ENCODE measurements at places on chromosomes 7 and 10.
A peak's percentile ranks its signal among the peaks of the same experiment; 100 is the strongest.

DNA sequence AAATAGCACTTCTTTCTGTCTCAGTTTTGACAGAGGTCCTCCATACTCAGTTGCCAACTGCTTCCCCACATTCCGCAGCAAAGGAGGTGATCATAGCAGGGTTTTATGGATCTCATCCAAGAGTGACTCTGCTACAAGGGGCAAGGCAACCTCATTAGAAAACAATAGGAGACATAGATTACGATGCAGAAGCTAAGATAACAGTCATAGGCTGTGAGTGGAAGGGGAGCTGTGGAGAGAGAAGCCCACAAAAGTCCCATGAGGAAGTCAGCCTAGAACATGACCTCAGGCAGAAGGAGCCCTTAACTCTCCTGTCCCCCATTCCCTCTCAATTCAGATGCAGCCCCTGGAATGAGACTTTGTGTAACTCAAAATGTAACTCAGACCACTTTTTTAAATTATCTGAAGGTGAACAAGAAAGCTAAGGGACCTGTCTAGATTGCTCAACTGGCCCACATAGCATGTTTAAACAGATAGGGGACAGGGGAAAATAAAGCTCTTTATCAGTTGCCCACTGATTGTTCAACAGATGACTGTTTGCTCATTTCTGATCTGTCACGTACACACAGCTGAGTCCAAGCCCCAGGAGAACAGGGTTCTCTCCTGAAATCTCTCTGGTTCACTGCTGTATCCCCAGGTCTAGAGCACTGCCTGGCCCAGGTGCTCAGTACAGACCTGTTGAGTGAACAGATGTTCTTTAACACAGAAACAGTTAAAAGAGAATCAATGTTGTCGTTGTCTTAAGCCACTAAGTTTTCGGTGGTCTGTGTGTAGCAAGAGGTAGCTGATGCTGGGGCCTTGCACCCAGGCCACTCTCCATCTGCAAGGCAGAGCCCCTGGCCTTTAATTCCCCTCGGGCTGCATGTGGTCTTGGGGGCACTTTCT lies 1.5 kb upstream of the NCOA4 start:
- H3K4me3 ChIP-seq: peak overlapping the region; percentile 18
- H3K4me1 ChIP-seq: peaks cover 20% of the 10 kb centered on the region
- peak overlapping the region; percentile 31 for H3K27ac ChIP-seq
- no peak for DNase-seq
- H3K27me3 ChIP-seq: no peaks in the 10 kb centered on the region

DNA sequence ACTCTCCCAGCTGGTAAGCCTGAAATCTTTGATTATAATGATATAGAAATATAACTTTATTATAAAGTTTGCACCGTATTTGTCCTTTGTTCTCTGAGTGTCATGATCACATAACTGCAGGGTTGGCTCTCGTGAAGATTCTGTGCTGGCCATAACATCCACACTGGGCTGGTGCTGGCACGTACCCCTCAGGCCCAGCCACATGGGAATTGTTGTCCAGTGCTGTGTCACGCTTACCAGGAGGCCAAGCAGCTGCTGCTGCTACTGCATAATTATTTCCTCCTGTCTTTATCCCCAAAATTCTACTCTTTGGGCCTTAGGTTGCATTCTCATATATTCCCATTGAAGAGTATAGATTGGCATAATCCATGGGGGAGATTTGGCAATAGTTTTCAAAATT lies 20.8 kb upstream of the UCN3 start:
- no peak overlapping the region for H3K27ac ChIP-seq
- no peak overlapping the region for H3K4me3 ChIP-seq
- H3K36me3 ChIP-seq: no peaks in the 10 kb centered on the region
- peaks cover 1% of the 10 kb centered on the region for H3K27me3 ChIP-seq

- H3K27ac ChIP-seq: no peak overlapping the region
- H3K27me3 ChIP-seq: no peaks in the 10 kb centered on the region
- H3K36me3 ChIP-seq: no peaks in the 10 kb centered on the region
- H3K4me1 ChIP-seq: peaks cover 19% of the 10 kb centered on the region
Measured at GRCh38 chr7:133869556-133869955, 257.6 kb upstream of the LRGUK start.

DNA sequence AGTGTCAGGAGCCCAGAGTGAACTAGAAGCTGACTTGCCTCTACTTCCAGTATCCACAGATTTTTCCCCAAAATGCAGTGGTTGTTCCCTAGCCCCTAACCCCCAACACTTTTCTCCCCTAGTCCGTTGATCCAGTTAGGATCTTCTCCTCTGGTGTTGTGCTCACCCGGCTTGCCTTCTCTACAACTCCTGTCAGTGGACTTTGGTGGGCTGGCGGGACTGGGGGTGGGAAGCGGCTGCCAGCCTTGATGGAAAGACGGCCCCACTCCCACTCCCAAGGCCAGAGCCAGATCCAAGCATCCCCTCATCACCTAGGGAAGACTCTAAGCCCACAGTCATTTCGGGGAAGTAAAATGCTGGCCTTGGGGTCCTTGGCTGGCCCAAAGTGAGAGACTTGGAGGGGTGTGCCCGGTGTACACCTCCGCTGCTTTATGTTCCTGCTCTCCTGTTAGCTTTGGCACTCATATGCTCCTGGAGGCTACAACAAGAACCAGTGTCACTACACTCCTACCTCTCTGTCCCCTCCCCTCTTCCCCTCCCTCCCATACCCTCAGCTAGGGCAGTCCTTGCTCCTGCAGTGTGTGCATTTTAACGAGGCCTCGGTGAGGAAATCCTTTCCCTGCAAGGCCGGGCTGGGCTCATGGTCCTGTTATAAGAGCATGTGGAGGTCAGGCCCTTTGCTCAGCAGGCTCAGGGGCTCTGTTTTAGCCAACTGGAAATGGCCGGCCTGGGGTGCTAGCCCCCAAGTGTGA lies 930 bp upstream of the HOXA10 start:
- peaks cover 4% of the 10 kb centered on the region for H3K36me3 ChIP-seq
- H3K27me3 ChIP-seq: peaks cover 43% of the 10 kb centered on the region
- no peak overlapping the region for H3K4me3 ChIP-seq
- no peaks in the 10 kb centered on the region for H3K4me1 ChIP-seq
- H3K27ac ChIP-seq: no peak overlapping the region
- DNase-seq: peak; percentile 10

- H3K27ac ChIP-seq: no peak overlapping the region
- H3K4me1 ChIP-seq: peaks cover 6% of the 10 kb centered on the region
- no peaks in the 10 kb centered on the region for H3K27me3 ChIP-seq
- no peak for DNase-seq
Measured at GRCh38 chr10:3225561-3225960, 53.0 kb upstream of the PITRM1 start.

DNA sequence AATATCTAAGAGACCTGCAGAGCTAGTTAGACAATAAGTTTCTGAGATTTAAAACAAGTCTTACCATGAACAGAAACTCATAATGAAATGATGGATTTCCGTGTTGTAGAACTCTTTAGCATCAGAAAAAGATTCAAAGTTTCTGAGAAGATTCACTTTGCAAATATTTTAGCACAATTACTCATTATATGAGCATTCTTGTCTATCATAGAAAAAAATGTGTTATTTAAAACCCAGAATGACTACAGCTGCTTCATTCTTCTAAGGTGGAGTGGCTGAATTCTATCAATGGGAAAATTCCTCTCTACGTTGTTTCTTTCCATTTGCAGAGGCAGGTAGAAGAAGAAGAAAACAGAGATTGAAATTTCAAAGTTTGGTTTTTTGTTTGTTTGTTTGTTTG lies 21.0 kb upstream of the RALA start:
- no peaks in the 10 kb centered on the region for H3K36me3 ChIP-seq
- no peaks in the 10 kb centered on the region for H3K4me1 ChIP-seq
- no peak overlapping the region for H3K4me3 ChIP-seq
- no peak overlapping the region for H3K27ac ChIP-seq
- H3K27me3 ChIP-seq: no peaks in the 10 kb centered on the region

- H3K4me1 ChIP-seq: no peaks in the 10 kb centered on the region
- peaks cover 16% of the 10 kb centered on the region for H3K36me3 ChIP-seq
- no peak overlapping the region for H3K4me3 ChIP-seq
- no peak for DNase-seq
Measured at GRCh38 chr10:59779756-59780533, 26.7 kb upstream of the MRLN start.

- no peaks in the 10 kb centered on the region for H3K27me3 ChIP-seq
- no peak for DNase-seq
- no peak overlapping the region for H3K27ac ChIP-seq
- peaks cover 17% of the 10 kb centered on the region for H3K4me1 ChIP-seq
- H3K4me3 ChIP-seq: no peak overlapping the region
Measured at GRCh38 chr7:2802101-2802500, 42.0 kb downstream of the GNA12 start.

DNA sequence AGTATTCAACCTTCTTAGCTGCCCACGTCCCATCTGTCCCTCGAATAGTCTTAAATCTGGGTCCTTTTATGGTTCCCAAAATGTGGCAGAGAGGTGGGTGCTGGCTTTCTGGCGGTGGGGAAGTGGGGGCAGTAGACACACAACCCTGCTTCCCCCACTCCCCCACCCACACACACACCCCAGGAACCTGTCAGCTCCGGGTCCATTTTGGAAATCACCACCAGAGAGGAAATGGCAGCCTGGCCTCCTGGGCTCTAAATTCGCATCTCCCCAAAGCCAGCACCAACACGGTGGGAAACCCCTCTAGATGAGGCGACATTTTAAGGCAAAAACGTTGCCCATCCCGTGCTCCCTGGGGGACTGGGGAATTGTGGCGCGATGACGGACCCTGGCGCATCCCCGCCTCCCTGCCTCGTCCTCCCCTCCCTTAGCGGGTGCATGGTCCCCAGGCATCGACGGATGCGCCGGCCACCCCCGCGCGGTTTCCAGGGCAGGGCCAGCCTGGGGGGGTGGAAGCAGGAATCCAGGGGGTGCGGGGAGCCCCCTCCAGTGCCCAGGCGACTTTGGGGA lies 702 bp downstream of the TMEM130 start:
- no peak overlapping the region for H3K27ac ChIP-seq
- H3K4me3 ChIP-seq: peak overlapping the region; percentile 73
- peaks cover 12% of the 10 kb centered on the region for H3K27me3 ChIP-seq
- peak; percentile 40 for DNase-seq
- no peaks in the 10 kb centered on the region for H3K36me3 ChIP-seq
- H3K4me1 ChIP-seq: peaks cover 4% of the 10 kb centered on the region

GRCh38 chr7:29424295-29424983 lies 139.2 kb upstream of the PRR15 start:
- H3K27me3 ChIP-seq: no peaks in the 10 kb centered on the region
- H3K27ac ChIP-seq: peak overlapping the region; percentile 39
- H3K4me1 ChIP-seq: peaks cover 2% of the 10 kb centered on the region
- no peak overlapping the region for H3K4me3 ChIP-seq

DNA sequence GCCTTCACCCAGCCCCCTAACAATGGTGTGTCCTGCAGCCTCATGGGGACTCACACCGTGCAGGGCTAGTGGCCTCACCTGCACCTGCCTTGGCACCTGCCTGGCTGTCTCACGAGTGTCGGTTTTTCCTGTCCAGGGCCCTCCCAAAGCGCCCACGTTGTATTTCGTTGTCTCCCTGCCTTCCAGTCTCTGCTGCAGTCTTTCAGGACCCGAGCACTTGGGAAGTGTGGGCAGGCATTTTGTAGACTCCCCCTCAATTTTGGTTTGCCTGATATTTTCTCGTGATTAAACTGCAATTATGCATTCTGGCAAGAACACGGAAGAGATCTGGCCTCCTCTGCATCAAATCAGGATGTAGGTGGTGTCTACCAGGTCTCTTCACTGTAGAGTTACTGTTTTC lies 17.9 kb downstream of the BNIP3 start:
- H3K4me3 ChIP-seq: no peak overlapping the region
- no peak overlapping the region for H3K27ac ChIP-seq
- peaks cover 4% of the 10 kb centered on the region for H3K27me3 ChIP-seq

GRCh38 chr10:3620818-3621217 lies 164.2 kb downstream of the KLF6 start:
- H3K4me3 ChIP-seq: no peak overlapping the region
- H3K27me3 ChIP-seq: no peaks in the 10 kb centered on the region
- DNase-seq: no peak
- H3K36me3 ChIP-seq: peaks cover 9% of the 10 kb centered on the region

DNA sequence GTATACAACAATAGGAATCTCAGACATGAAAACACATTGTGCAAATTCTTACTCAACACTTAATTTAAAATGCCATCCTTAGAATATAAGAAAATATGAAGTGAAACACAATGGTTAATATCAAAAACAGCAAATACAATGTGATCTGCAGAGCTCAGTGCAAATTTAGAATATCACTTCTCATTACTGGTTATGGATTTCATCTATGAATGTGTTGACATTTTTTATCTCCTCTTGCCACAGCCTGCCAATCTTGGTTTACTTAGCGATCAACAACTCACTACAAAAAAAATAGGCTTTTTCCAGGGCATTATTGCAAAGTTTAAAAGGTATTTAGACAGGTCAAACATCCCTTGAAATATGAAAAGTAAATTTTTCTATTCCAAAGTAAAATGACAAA lies 25.0 kb upstream of the RNF148 start:
- no peaks in the 10 kb centered on the region for H3K27me3 ChIP-seq
- H3K27ac ChIP-seq: no peak overlapping the region
- no peaks in the 10 kb centered on the region for H3K4me1 ChIP-seq
- no peak for DNase-seq

- H3K27me3 ChIP-seq: no peaks in the 10 kb centered on the region
- no peak overlapping the region for H3K4me3 ChIP-seq
- no peaks in the 10 kb centered on the region for H3K4me1 ChIP-seq
- no peak for DNase-seq
- H3K27ac ChIP-seq: no peak overlapping the region
Measured at GRCh38 chr7:47293884-47294555, 287.9 kb downstream of the TNS3 start.

GRCh38 chr10:65796472-65796871 lies 1129.4 kb upstream of the LRRTM3 start:
- no peak for DNase-seq
- H3K27me3 ChIP-seq: no peaks in the 10 kb centered on the region
- no peaks in the 10 kb centered on the region for H3K36me3 ChIP-seq
- H3K4me1 ChIP-seq: no peaks in the 10 kb centered on the region

DNA sequence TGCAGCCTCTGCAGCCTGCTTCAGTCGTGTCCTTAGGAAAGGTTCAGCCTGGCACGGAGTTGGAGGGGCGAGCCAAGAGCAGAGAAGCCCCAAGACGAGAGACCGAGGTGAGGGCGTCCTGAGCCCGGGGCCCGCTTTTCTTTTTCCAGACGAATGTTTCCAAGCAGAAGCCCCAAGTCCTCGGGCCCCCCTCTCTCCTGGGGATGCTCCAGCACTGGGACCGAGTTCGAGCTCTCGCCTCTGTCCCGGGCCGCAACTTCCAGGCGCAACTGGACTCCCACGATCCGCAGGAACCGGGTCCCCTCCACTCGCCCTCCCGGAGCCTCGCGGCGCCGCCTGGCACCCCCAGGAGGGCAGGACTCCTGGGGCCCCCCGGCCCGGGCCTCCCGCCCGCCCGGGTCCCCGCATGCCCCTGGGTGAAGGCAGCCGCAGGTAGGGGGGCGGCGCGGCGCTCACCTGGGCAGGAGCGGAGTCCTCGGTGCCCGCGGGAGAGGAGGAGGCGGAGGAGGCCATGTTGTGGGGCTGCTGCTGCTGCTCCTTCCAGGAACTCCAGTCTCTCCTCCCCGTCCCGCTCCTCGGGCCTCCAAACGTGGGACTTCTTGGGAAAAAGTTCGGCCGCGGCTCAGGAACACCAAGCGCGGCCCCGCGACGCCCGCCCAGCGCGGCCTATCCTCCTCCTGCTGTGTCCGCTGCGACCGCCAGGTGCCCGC lies 45.3 kb upstream of the CDK1 start:
- H3K36me3 ChIP-seq: no peaks in the 10 kb centered on the region
- H3K27ac ChIP-seq: no peak overlapping the region
- peak; percentile 39 for DNase-seq
- peak overlapping the region; percentile 84 for H3K4me3 ChIP-seq

GRCh38 chr7:18996583-18996982 lies 120.9 kb downstream of the TWIST1 start:
- H3K4me1 ChIP-seq: no peaks in the 10 kb centered on the region
- no peak overlapping the region for H3K4me3 ChIP-seq
- no peak for DNase-seq
- no peak overlapping the region for H3K27ac ChIP-seq
- no peaks in the 10 kb centered on the region for H3K27me3 ChIP-seq
